ENCODE measurements at places on chromosomes 7 and 10. TPM values are rescaled to one million over a fixed set of nuclear protein-coding genes. Genes with fewer than 3 reads are reported as not detected.

Gene FAM221A
- total RNA-seq = 19.1 TPM

Gene FGL2
- not detected for total RNA-seq

Gene CUBN
- 4.6 TPM for total RNA-seq

Gene SSMEM1
- not detected for total RNA-seq

Gene MSMB
- total RNA-seq = 4.0 TPM

Gene ACBD7
- 9.7 TPM for total RNA-seq

Gene UCMA
- not detected for total RNA-seq

Gene UPK3BL2
- 9.3 TPM for total RNA-seq

Gene TRIM74
- 0.39 TPM for total RNA-seq

Gene ADCYAP1R1
- not detected for total RNA-seq

Gene ALOX5
- not detected for total RNA-seq

Gene SLC39A12
- total RNA-seq = not detected

Gene TAS2R41
- total RNA-seq = not detected

Gene EN2
- 1.1 TPM for total RNA-seq

Gene ST8SIA6
- total RNA-seq = 0.16 TPM

- DNase-seq = no peak
Observed at GRCh38 chr10:114026189-114027040, 17.3 kb upstream of the ADRB1 start.

GRCh38 chr7:25180946-25181345 lies 47.3 kb downstream of the NPVF start:
- no peak for DNase-seq

DNA sequence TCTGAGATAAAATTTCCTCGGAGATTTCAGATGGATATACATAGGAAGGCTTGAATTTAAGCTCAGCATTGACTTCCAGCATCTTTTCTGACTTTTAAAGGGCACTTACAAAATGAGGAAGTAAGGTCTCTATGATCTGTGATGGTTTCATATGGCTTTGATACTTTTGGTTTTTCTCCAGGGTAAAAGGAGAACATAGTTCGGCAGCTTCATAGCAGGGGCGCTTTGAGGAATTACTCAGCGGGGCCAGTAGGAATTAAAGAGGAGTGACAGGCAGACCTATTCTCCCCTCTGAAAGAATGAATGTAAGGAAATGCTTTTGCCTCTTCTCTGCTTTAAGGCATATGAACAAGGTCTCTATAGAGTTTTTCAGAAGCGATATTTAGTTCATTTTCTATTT lies 80.0 kb upstream of the PCDH15 start:
- no peak for DNase-seq

DNA sequence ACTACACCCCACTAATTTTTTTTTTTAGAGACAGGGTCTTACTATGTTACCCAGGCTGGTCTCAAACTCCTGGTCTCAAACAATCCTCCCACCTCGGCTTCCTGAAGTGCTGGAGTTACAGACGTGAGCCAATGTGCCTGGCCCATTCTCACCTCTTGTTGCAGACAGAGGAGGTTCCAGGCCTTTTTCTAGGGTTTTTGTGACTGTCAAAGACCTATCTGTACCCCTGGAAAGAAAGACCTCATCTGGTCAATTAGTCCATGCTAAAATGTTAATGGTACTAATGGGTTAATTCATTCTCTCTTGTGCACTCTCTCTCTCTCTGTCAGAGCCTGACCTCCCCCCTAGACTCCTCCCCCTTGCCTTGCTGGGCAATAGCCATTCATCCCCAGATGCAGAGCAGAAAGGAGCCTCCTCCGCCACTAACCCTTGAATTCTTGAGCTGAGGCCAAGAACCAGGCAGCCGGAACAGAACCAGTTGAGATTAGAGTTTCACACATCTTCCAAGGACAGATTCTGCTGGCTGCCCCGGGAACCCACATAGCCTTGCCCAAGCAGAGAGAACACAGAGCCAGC lies 209.7 kb downstream of the SKIDA1 start:
- DNase-seq = peak; percentile 81

DNA sequence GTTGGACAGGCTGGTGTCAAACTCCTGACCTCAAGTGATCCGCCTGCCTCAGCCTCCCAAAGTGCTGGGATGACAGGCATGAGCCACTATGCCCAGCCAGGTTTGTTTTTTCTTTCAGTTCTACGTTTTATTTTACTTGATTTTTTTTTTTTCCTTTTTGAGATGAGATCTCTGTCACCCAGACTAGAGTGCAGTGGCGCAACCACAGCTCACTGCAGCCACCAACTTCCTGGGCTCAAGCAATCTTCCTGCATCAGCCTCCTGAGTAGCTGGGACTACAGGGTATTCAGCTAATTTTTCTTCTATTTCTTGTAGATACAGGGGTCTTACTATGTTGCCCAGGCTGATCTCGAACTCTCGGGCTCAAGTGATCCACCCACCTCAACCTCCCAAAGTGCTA lies 24.3 kb downstream of the GDI2 start:
- no peak for DNase-seq

GRCh38 chr10:78248651-78249464 lies 215.2 kb downstream of the RPS24 start:
- no peak for DNase-seq

- no peak for DNase-seq
Observed at GRCh38 chr10:61905837-61906561, 4.5 kb downstream of the ARID5B start.

DNA sequence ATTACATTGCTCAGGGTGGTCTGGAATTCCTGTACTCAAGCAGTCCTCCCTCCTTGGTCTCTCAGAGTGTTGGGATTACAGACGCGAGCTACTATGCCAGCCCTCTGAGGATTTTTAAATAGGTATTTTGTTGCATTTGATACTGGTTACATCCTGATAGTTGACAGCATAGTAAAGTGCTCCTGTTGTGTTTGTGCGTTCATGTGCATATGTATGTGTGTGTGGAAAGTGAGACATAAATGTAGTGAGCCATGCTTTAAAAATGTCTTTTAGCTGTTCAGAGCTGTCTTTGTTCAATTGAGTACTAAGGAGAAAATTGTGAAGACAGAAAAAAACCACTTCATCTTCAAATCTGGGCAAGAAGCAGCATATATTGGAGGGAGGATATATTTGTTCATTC lies 27.8 kb downstream of the ZNRF2 start:
- no peak for DNase-seq

DNA sequence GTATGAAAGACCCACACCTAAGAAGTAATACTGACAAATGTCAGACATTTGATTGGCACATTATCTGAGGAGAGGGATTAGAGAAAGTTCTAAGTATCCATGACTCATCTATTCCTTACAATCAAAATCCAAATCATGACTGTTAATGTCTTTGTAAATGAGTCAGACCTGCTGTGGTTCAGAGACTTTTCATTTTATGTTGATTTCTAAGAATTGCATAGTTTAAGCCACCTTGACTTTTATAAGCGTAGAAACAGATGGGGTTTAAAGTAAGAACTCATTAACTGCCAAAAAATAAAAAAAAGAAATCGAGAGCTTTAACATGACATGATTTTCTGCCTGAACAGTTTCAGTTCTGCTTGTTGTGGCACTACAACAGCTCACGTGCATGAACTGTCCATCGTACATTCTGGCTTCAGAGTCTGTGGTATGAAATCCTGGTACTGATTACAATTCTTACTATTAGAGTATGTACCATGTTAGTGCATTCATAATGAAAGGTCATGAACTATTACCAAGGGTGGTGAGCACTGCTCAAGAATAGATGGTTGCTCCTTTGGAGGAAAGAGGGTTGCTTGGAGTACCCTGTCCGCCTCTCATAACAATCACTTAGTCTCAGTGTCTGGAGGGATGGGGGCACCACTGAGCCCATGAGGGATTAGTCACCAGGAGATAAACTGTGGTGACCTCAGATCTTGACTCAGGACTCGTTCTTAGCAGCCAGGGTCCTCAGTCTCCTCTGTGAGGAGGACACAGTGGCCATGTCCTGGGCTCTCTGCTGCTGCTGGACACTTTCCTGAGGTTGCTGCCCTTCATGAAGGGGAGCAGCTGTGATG lies 42.2 kb downstream of the ACSM6 start:
- no peak for DNase-seq

DNA sequence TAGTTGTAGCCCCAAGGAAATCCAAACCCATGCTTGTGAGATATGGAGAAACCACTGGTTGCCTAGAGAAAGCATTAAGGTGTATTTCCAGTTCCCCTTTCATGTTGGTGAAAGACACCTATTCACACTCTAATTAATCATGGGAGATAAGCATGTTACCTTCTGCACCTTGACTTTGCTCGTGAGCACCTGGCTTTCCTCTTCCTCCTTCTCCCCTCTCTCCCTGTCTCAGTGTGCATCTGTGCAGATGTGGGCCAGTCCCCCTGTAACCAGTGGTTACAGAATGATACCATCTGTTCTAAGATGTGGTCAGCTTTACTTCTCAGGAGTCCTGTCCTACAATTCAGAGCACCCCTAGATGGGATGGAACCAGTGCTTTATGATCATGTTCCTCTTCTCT lies 160.6 kb downstream of the LCOR start:
- DNase-seq = no peak

GRCh38 chr7:151999424-152000090 lies 25.9 kb upstream of the GALNT11 start:
- no peak for DNase-seq

GRCh38 chr10:46050941-46051623 lies 5.0 kb upstream of the MSMB start:
- DNase-seq = no peak

DNA sequence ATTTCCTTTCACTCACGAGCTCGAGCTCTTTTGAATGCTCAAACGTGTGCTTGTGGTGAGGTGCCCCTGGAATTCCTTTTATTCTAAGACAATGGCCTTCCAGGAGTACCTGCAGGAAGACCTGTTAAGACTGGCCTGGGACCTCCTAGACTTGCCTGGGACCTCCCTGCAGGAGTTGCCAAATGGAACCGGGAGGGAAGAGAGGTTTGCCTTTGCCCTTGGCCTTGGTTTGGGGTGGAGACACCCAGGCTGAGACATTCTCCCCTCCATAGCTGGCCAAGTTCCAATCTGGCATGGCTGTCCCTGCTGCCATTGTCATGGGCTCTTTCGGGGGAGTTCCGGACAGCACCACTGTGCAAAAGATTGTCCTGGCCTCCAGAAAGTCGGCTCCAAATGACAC lies 39.7 kb downstream of the DNAJB12 start:
- no peak for DNase-seq

GRCh38 chr10:11425296-11425610 lies 186.2 kb downstream of the USP6NL start:
- DNase-seq = no peak

DNA sequence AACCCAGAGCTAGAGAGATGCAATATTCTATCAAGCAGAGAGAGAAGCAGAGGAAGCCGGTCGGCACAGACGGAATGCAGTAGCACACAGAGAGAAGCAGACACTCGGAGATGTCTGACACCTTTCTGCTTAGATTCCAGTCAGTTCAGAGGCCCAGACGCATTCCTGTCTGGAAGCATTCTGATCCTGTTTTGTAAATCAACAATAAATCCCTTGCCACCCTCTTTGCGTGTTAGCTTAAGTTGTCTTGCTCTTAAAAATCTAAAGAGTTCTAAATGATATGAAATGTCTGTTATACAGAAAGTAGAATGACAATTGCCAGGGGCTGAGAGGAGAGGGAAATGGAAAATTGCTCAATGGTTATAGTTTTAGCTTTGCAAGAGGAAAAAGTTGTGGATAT lies 27.4 kb upstream of the ATRNL1 start:
- no peak for DNase-seq

DNA sequence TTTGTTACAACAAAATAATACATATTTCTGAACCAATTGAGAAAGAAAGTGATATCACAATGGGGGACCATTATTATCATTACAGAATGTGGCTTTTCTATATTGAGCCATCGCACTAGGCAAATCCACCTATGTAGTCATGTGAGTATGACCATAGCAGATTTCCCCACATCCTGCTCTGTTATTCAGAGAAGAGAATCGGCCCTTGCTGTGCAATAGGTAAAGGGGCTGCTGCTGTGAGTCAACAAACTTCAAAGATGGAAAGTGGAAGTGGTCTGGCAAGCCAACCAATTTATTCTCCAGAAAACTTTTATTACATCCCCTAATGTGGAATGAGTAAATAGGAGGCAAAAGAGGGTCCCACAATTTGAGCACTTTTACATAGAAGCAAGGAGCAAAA lies 573.4 kb downstream of the ETV1 start:
- DNase-seq = no peak

- DNase-seq = no peak
Observed at GRCh38 chr10:58644311-58644710, 131.6 kb downstream of the BICC1 start.

DNA sequence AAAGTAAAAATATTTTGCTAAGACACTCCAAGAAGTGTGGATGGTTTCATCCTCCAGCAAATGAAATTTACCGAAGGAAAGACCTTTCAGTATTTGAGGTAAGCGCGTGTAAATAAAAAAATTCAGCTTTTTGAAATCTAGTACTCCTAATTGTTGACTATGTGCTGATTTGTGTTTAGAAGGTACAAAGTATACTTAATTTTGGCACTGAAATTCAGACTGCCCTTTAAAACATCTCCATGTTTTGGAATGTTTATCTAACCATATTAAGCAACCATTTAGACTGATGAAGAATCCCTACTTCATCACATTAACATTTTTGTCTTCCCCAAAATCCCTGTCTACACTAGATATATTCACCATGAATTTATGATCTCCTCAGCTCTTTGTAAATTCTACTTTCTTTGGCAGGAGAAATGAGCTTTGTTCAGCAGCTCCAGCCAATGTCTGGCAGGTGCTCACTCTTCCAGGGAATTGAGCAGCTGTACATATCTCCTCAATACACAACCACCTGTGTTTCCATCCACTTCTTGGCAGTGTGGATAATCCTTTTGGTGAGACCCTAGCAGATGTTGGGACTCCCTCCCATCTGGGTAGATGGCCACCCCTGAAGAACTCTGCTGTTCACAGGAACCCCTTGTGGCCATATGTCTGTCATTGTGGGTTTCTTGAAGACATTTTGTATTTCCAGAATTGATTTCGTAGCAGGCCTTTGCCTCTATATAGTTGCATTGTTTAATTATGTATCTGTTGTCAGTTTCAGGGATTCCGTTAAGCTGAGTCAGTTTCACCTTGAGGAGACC lies 129.4 kb upstream of the SAMD8 start:
- no peak for DNase-seq

DNA sequence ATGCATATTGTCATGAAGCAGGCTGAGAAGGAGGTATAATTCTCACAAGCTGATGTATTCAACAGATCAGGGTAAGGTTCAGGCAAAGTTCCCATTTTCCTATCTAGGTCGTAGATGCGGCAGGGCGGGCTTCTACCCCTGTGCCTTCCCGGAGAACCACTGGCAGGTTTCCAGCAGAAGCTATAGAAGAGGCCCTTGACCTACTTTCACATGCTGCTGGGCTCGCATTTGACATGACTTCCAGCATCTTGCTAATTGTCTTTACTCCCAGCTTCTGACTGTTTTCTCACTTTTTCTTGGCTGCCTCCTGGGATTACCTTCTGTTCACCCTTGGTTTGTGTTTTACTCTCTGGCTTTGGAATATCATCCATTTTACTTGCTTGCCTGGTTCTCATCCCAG lies 32.6 kb upstream of the ORC5 start:
- no peak for DNase-seq

DNA sequence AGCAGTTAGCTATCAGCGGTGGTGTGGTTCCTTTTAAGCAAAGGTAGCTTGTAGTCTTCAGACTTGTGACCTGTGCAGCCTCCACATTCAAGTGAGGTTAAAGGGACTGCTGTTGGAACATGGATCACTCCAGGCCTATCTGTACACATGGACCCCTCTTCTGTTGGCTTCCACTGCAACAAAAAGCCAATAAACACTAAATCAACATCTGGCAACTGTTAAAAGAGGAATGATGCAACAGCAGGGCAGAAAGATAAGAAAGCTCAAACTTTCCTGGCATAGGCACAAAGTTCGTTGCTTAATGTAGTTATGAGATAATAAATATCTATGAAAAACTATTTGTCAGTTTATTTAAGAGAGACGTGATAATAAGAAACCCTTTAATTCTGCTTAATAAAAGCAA lies 4.0 kb upstream of the MINPP1 start:
- DNase-seq = peak; percentile 62

GRCh38 chr7:151570366-151570915 lies 50.7 kb upstream of the RHEB start:
- no peak for DNase-seq
